Endothelial cell of umbilical vein (primary cell): ENCODE measurements at places on chromosomes 1 and 21. TPM values are rescaled to one million over a fixed set of nuclear protein-coding genes. Genes with fewer than 3 reads are reported as not detected.

CAMSAP2 gene
- total RNA-seq: 43.9 and 45.5 TPM in 2 replicates

ANKRD65 gene
- total RNA-seq: 0.32 and 0.38 TPM in 2 replicates

DMBX1 gene
- not detected in 2 replicates for total RNA-seq

GORAB gene
- total RNA-seq: 6.4 and 7.7 TPM in 2 replicates

FCRL1 gene
- total RNA-seq: not detected in 2 replicates

REN gene
- total RNA-seq: not detected in 2 replicates

SAMSN1 gene
- 5.3 and 8.0 TPM in 2 replicates for total RNA-seq

OR2G6 gene
- total RNA-seq: not detected in 2 replicates

RPE65 gene
- not detected in 2 replicates for total RNA-seq

E2F2 gene
- 5.0 and 5.6 TPM in 2 replicates for total RNA-seq

SMAP2 gene
- total RNA-seq: 11.1 and 12.0 TPM in 2 replicates

GPR157 gene
- total RNA-seq: 5.2 and 6.5 TPM in 2 replicates

TNFAIP8L2 gene
- total RNA-seq: not detected in 2 replicates

RAB29 gene
- 18.8 and 23.0 TPM in 2 replicates for total RNA-seq
